GM06990 (cell line): ENCODE measurements at places on chromosomes 12 and 14.

DNA sequence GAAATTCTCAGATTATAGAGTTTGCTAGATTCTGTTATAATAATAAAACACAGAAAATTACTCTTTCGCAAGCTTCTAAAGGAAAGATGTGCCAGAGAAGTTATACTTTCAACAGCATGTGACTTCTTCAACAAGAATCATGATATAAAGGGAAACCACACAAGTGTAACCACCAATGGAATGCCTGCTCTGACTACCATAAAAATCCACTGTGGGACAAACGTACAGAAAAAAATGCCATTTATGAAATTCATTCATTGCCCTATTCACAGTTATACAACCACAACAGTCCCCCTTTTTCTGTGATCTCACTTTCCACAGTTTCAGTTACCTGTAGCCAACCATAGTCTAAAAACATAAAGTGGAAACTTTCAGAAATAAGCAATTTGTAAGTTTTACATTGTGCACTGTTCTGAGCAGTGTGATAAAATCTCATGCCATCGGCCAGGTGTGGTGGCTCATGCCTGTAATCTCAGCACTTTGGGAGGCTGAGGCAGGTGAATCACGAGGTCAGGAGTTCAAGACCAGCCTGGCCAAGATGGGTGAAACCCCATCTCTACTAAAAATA is 3.2 kb downstream of the CATSPERB start:
- DNase-seq: no peak

GRCh38 chr12:91432089-91432488 is 249.5 kb upstream of the DCN start:
- DNase-seq: no peak

GRCh38 chr12:98893675-98894411 is 248.8 kb downstream of the APAF1 start:
- no peak for DNase-seq

DNA sequence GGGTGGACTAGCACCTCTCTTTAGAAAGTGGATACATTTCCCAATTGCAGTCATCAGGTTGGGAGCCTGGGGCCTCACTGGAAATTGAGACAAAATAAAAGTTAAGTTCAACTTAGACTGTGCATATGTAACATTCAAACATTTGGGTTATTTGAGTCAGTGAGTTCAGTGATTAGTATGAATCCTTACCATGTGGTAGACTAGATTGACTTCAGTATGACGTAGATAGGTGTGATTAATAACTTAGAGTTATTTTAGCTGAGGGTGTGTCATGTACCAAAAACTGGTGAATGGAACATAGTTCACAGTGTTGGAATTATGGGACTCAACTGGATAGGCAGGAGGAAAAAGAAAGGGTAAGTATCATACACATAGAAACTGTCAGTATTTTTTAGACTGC is 8.0 kb upstream of the SSTR1 start:
- no peak for DNase-seq

DNA sequence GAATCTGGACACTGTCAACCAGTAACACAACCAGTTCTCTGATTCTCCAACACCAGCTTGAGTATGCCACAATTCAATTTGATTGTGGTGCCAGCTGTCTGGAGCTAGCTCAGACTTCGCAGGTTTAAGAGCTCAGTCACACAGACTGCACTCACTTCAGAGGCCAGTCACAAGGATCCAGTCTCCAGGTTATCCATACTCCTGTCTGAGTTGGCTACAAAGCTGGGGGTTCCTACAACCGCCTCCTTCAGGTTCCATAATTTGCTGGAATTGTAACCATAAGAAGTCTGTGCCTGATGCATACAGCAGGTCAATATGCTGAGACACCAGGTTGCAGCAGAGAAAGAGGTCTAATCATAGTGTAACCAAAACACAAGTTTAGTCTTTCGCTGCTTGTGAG is 70.5 kb upstream of the CPSF6 start:
- no peak for DNase-seq

- DNase-seq: no peak
Observed at GRCh38 chr14:100085462-100085861, 20.2 kb downstream of the EVL start.

GRCh38 chr12:82398879-82399278 is 40.5 kb downstream of the METTL25 start:
- DNase-seq: no peak

DNA sequence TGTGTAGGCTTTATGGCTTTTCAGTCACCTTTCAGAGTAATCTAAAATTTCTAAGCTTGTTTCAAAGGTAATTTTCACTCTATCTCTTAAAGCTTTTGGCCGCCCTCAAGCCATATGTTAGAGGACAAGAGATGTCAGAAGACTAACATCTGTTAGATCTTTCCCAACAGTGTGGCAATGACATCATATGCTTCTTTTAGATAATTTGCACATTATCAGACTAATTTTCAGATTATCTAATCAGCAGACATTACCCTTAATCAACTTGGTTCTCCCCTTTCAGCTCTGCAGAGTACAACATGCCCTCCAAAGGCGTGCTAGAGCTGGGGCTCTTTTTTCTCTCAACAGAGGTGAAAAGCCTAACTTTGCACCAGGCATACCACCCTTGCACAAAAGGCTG is 207.1 kb downstream of the DPF3 start:
- DNase-seq: no peak

DNA sequence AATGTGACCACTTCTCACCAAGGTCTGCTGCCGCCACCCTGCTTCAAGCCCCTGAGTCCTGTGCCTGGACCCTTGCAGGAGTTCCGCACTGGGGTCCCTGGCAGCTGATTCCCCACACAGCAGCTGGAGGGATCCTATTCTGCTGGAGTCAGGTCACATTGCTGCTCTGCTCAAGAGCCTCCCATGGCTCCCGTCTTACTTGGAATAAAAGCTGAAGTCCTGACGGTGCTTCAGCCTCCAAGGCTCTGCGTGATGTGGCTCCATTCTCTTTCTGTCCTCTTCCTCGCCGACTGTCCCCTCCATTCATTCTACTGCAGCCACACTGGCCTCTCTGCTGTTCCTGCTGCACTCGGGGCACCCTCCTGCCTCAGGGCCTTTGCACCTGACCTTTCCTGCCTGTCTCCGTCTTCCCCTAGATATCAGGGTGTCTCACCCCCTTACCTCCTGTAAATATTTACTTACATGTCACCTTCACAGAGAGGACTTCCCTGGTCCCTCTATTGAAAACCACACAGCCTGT is 7.6 kb upstream of the SDSL start:
- DNase-seq: no peak

- no peak for DNase-seq
Observed at GRCh38 chr12:76998908-76999556, 66.3 kb downstream of the E2F7 start.

- DNase-seq: no peak
Observed at GRCh38 chr12:88450136-88450535, 130.1 kb downstream of the KITLG start.
